Fibroblast of the conjunctiva (primary cell): ENCODE measurements at places on chromosomes 7 and 10.

- DNase-seq: peak; percentile 59
Observed at GRCh38 chr10:71771821-71772617, 1.3 kb downstream of the VSIR start.

DNA sequence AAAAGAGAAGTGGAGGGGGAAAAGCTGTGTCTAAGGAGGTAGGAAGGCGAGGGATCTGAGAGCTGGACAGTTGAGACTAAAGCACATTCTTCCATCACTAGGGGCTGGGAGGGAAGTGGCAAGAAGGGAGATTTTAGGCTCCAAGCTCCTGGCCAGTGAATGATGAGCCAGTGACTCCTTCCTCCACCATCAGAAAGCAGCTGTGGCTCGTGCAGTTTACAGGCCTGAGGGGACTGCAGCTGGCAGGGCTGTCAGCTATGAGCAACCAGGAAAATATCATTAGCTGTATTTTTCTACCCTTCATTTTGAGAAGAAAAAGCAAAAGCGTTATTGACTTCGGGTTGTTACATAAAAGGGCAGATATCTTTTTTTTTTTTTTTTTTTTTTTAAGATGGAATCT, 60.7 kb downstream of the GPAM start:
- DNase-seq: no peak

DNA sequence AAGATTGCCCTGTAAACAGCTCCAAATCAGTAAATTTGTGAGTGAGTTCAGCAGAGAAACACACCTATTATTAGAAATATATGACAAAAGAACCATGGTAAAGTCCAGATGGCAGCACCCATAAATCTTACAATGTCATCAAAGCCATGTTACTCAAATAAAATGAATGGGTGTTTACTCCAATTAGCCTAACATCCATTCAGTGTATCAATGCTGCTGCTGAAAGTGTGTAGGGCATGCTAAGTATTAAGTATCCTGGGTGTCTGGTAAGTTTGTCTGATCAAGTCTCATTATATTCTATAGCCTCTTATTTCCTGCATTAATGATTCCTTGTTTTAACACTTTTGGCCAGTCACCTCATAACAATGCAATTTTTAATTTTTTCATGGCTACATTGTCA, 185.5 kb upstream of the STEAP4 start:
- DNase-seq: no peak

DNA sequence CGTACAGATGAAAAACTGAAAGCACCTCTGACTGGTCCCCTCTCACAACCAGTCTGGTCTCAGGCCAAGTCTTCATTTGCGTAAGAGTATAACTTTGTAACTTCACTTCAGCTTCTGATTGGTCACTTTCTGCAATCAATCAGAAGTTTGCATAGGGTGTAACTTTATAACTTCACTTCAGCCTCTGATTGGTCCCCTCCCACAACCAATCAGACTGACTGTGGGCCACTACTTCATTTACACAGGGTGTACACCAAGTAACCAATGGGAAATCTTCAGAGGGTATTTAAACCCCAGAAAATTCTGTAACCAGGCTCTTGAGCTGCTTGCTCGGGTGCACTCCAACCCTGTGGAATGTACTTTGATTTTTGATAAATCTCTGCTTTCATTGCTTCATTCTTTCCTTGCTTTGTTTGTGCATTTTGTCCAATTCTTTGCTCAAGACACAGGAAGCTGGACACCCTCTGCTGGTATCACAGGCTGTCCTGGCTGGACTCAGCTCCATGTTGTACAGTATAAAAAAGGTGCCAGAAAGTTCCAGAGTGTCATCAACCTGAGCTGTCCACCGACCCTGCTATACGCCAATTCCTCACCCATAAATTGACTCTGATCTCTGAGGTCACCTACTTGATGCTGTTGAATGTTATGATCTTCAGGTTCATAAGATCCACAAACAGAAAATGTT, 74.5 kb downstream of the COBL start:
- no peak for DNase-seq

DNA sequence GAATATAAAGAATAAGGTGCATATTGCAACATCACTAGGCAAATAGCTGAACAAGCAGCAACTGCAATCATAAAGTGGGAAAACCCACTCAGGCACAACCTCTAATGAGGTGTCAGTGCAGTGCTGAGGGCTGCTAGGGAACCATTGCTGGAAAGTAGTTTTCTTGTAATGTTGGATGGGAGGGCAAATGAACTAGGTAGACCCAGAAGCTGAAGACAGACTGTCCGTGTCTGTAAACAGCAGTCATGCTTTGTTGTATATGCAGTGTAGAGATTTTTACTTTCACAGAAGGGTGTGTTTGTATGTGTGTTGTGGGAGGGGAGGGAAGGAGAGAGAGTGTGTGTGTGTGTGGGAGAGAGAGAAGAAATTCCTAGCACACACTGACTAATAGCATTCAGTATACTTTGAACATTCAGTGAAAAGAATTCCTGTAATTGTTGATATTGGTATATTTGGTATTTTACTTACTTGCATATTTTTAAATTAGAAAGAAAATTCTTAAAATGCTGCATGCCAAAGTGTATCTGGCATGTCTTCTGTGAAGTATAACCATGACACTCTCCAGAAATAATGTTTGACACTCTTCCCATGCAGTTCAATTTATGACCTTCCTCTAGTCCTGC, 28.8 kb downstream of the ITGB8 start:
- no peak for DNase-seq

- DNase-seq: no peak
Observed at GRCh38 chr7:81487516-81487915, 282.3 kb downstream of the HGF start.

DNA sequence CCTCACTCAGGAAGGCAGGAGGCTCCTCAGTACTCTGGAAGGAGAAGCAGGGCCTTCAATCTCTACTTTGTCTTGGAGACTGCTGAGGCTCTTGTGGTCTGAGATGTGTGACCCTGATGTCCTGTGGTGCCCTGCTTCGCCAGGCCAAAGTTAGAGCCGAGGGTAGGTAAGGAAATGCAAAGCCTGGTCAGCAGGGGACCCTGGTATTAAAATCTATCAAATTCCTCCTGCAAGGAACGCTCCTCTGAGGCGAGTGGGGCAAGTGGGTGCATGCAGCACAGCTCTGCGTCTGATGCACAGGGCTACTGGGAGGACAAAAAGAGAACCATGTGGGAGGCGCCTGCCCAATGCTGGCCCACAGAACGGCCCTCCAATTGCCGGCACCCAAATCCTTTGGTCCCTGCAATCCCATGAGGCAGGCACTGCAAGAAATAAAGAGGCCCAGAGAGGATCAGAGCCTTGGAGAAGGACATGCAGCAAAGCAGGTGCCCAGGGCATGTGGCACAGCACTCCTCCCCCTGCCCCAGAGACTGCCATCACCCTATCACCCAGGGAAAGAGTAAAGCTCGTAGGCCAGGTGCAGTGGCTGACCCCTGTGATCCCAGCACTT, 23.1 kb upstream of the ZMIZ1 start:
- no peak for DNase-seq

DNA sequence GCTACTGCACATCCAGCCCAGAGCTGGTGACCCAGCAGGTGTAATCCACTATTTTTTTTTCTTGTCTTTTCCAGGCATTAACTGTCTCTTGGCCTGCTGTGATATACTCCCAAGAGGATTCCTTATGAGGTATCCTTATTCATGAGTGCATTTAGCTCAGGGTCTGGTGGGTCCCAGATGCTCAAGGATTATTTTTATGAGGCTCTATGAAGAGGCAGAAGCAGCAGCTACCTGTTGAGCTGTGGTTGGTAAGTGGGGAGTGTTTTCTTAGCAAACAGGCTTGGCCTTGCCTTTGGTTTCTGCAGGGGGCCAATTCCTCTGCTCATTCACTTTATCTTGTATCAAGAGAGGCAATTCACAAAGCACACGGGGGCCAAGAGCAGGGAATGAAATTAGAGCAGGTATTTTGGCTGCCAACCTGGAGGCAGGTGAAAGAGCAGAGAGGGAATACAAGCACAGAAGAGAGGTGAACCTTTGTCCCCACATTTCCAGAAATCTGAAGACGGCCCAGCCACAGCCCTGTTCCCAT, 221.6 kb downstream of the TMEM178B start:
- no peak for DNase-seq

GRCh38 chr7:24762771-24763170, 5.5 kb upstream of the GSDME start:
- no peak for DNase-seq

- DNase-seq: no peak
Observed at GRCh38 chr7:74343281-74344131, 54.3 kb downstream of the CLIP2 start.

GRCh38 chr10:13715100-13715499, 128.3 kb downstream of the PRPF18 start:
- DNase-seq: no peak

DNA sequence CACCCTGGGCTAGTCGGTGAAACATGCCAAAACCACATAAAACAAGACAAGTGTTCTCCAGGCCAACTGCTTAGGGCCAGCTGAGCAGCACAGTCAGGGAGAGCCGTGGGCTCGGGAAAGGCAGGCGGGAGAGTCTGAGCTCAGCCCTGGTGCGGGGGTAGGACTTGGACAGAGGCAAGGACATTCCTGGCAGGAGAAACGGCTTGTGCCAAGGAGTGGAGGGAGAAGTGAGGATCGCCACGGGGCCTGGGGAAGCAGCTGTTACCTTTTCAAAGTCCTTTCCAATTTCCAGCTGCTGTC, 4.2 kb downstream of the ELN start:
- DNase-seq: no peak

GRCh38 chr10:89352802-89353201, 25.0 kb downstream of the IFIT3 start:
- no peak for DNase-seq

GRCh38 chr10:83991986-83992753, 147.1 kb upstream of the GHITM start:
- DNase-seq: no peak

DNA sequence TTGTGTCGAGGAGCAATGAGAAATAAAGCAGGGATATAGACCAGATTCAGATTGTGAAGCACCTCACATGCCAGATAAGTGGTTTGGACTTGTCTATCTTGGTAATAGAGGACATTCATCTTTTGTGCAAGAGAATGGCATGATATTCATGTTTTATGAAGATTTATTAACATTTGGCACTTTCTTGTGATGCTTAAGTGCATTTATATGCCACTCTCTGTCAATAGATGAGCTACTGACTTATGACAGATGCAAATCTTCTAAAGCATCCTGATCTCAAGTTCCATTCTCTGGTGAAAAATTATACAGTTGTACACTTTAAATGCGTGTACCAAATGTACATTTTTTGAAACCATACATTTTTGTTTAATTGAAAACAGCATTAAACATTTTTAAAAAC, 415.3 kb downstream of the SORCS3 start:
- no peak for DNase-seq

DNA sequence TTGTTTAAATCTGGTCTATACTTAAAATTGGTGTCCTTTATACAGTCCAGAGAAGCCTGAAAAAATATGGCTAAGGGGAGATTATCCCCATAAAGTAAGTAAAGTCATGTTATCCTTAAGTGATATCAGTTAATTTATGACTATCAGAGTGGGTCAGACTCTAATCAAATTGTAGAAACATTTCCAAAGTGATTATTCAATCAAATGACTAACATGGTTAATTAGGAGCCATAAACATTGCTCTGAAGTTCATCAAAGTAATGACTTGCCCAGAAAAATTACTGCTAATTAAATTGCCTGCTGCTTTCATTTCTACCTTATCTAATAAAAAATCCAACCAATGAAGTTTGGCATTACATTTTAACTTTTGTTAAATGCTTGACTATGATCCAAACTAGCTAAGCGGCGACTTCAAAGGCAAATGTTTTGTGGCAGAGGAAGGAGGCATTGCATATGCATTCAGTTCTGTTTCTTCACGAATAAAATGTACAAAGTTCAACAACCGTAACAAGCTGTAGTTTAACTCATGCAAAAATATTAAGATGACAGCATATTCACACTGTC, 76.7 kb downstream of the ETV1 start:
- DNase-seq: no peak

- no peak for DNase-seq
Observed at GRCh38 chr10:124065382-124066125, 27.8 kb downstream of the CHST15 start.

DNA sequence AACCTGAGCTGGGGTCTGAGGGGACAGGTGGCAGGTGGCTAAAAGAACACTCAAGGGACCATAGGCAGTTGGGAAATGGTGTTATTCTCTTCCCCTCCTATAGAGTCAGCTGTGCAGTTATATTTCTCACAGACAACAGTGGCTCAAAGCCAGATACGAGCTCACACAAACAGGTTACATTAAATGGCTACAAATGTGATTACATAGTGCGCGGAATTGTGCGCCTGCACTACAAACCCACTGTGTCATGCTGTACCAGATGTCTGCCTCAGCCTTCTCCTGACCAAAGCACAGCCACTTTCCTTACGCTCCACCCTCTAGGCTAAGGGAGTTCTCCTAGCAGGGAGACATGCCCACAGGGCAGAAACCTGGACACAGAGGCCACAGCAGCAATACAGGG, 387.2 kb downstream of the CNTNAP2 start:
- no peak for DNase-seq

- DNase-seq: no peak
Observed at GRCh38 chr10:70634011-70634410, 31.5 kb upstream of the PRF1 start.

GRCh38 chr7:117412946-117413559, 14.2 kb downstream of the ASZ1 start:
- DNase-seq: no peak

GRCh38 chr10:111758593-111758992, 425.0 kb downstream of the GPAM start:
- DNase-seq: no peak

GRCh38 chr10:5650664-5651387, 15.6 kb downstream of the ASB13 start:
- no peak for DNase-seq

DNA sequence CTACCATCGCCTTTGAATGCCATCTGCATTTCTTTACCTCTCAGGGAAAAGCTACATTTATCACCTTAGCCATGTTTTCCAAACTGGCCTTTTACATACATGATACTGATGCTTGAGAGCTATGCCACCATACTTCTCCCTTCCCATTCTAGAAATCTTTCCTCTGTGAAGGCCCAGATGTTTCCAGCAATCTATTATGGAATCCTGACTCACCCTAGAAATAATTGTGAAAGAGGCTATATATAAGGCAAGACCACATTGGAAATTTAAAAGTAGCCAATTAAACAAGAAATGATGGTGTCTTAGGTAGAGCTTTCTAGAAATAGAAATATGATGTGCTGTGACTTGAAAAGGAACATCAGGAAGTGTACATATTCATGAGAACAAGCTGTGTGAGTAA, 389.7 kb downstream of the INHBA start:
- no peak for DNase-seq

DNA sequence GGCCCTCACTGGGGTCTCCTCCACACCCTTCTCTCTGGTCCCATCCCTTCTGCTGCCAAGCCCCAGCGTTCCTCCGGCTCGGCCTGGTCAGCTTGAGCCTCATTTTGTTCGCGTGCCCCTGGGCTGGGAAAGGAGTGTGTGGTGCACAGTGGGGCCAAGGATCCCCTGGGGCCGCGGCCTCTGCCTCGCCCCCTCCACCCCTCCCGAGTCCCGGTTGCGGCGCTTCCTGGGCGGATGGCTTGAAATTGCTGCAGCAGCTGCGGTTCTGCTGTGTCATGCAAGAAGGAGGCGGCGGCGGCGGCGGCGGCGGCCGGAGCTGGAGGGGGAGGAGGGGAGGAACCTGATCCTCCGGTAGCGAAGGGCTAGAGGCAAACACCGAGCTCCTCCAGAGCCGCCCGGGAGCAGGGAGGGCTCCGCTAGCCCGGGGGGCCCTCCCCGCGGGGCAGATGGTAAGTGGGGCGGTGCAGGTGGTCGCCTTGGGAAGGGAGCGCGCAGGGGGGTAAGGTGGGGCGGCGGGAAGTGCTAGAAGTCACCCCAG, 217.8 kb upstream of the MKLN1 start:
- DNase-seq: peak; percentile 42

- no peak for DNase-seq
Observed at GRCh38 chr10:100930368-100930767, 17.6 kb downstream of the SLF2 start.
